CD4-positive, CD25-positive, alpha-beta regulatory T cell (primary cell): ENCODE measurements at places on chromosomes 16 and 17. TPM values are rescaled to one million over a fixed set of nuclear protein-coding genes. Genes with fewer than 3 reads are reported as not detected.

DNA sequence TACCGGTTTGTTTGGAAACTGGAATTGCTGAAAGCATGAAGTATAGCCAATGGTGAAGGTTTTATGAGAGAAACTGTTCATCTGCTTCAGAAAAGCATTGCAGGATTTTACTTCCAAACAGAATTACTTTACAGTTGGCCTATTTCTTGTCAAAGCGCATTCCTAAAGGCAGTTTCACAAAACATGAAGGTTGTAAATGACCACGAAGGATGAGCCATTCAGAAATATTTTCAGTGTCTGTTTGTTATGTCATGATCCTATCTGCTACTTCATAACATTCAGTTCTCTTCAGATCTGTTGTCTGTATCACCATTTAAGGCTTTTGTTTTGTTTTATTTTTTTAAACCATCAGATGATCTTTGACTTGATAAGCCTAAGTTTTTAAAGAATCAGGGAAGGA, 45.7 kb downstream of the AATF start:
- DNase-seq, result no peak

- no peak for DNase-seq
Observed at GRCh38 chr17:14580499-14580898, 279.6 kb downstream of the HS3ST3B1 start.

DNA sequence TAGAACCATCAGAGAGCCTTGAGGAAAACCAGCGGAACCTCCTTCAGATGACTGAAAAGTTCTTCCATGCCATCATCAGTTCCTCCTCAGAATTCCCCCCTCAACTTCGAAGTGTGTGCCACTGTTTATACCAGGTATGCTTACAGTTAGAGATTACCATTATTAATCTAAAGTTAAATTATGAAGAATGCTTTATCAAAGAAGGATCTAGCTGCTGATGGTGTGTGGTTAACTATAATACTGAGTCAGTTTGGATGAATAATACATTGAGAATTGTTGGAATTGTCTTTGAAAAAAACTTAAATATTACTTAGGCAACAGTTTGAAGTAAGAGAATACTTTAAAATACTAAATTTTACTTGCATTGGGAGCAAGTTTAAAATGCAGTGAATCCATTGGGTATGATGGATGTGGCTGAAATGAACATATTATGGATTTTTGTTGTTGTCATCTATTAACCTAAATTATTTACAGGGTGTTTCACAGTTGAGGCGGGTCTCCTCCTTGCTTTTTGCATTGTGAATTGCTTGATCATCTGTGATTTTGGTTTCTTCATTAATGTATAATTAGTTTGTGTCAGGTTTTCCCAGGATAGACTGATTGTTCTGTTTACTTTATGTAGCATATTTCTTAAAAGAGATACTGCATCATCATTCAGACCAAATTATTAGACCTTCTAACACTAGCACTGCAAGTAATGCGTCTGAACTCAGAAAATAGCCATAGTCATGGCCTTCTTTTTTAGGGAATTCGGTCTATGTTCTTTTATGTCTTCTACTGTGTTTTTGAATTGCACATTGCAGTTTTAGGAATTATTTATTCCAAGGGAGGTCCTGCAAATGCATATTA, 47.8 kb downstream of the OMG start:
- DNase-seq, result no peak

GNG13 gene
- not detected for total RNA-seq

PYY gene
- not detected for total RNA-seq

MEIOC gene
- not detected for total RNA-seq

ARHGDIG gene
- total RNA-seq, result not detected

CA5A gene
- not detected for total RNA-seq

- no peak for DNase-seq
Observed at GRCh38 chr17:55023626-55024025, 55.1 kb downstream of the STXBP4 start.

GRCh38 chr16:26317885-26318284, 626.1 kb downstream of the HS3ST4 start:
- no peak for DNase-seq

TNFRSF17 gene
- not detected for total RNA-seq

GRCh38 chr16:29644973-29645693, 17.9 kb upstream of the SPN start:
- no peak for DNase-seq

ACSF3 gene
- total RNA-seq, result 56.3 TPM
